ENCODE measurements at places on chromosomes 12 and 14.

DNA sequence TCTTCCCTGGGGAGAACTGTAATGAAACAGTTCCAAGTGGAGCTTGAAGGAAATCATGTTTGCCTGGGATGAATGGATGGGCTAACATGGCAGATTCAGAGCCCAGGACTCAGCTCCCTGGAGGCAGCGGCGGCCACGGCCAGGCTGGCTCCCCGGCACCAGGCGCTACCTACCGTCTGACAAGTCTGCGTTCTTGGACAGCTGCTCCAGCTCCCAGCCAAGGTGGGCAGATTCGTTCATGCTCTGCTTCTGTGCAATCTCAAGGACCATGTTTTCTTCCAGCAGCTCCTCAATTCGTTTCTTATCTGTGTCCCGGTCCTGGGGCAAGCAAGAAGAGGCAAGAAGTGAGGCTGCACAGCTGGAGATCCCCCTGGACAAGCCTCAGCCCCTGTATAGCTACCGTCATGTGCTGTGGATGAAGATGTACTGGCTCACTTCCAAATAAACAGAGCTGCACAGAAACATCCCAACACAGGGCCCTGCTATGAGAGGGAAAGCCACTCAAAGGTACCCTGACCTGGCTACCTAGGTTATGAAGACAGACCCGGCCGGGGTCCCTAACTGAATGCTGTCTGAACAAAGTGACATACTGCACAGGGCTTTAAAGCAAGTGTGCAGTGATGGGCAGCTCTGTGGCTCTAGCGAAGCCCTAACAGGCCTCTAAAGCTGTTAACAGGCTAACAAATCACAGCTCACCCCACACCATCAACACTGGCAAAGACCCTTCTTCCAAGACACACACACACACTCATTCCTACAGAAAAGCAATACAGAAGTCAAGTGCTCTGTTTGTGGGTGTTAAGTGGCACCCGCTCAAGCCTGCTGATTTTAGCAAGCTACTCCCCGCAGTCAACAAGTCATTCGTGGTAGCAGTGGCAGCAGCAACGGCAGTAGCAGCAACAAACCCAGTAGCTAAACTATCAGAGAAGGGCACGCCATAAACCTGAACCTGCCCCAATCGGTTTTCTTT lies 80.4 kb upstream of the GPR68 start:
- DNase-seq = no peak

GRCh38 chr14:103267226-103267910 lies 66.7 kb upstream of the EIF5 start:
- DNase-seq = no peak

DNA sequence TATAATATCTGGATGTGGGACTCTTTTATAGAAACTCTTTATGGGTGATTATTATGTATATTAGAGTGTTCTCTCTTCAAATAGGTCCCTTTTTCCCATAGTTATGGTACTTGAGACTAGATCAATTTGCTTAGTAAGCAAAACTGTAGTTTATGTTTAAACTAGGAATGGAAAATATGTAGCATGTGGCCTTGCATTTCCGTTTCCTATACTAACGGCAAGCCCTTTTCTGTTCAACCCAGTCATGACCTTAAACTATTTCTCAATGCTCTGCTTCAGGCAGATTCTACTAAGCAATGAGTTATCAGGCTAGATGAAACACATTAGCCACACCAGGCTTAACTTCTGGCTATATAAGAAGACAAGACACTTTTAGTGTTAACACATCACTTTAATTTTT lies 84.6 kb downstream of the OTOGL start:
- no peak for DNase-seq

DNA sequence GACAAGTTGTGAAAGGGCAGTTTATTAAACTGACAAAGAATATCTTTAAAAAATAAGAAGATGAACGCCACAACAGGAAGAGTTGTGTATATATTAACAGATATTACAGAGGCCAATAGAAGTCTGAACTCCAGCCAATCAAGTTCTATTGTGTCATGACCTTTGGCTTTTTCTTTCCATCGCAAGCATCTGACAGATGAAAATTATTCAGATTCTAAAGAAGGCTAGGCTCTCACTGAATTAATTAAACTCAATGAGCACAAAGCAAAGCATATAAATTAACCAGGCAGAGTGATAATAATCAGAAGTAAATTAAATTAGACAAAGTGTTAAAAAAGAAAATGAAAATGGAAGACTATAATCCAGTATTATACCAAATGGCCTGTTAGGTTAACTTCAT lies 62.0 kb upstream of the PYGL start:
- no peak for DNase-seq

GRCh38 chr14:61247935-61248334 lies 33.2 kb downstream of the TMEM30B start:
- no peak for DNase-seq

DNA sequence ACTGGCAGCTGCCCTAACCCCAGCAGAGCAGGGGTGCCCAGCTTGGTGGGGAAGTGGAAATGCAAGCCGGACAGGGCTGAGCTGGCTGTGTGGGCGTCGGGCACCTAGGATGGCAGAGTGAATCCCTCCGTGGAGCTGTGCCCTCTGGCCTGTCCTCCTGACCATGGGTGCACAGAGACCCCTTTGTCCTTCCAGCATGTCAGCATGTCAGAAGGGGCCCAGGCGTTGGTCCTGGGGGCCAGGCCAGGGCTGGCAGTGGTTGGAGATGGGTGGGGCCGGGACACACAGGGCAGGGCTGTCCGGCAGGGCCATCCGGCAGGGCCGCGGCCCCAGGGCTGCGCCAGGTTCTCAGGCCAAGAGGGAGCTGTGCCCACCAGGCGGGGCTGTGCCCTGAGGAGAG lies 8.8 kb upstream of the TEX22 start:
- DNase-seq = no peak

GRCh38 chr12:77122236-77122635 lies 56.9 kb upstream of the E2F7 start:
- no peak for DNase-seq

DNA sequence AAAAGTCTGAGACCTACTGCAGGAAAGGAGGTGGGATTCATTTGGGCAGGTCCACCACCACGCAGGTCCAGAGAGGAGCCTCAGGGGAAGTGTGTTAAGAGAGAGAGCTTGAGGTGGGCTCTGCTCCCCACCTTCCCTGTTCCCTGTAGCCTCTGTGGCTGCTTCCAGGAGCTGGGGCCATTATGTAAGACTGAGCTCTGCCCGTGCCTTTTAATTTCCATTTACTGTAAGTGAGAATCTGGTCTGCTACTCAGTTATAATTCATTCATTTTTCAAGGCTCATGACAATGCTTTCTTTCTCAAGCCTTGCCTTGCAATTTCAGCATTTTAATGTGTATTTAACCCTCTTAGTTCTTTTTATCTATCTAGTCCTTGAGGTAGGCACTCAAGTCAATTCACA lies 8.3 kb downstream of the SLC4A8 start:
- DNase-seq = no peak

DNA sequence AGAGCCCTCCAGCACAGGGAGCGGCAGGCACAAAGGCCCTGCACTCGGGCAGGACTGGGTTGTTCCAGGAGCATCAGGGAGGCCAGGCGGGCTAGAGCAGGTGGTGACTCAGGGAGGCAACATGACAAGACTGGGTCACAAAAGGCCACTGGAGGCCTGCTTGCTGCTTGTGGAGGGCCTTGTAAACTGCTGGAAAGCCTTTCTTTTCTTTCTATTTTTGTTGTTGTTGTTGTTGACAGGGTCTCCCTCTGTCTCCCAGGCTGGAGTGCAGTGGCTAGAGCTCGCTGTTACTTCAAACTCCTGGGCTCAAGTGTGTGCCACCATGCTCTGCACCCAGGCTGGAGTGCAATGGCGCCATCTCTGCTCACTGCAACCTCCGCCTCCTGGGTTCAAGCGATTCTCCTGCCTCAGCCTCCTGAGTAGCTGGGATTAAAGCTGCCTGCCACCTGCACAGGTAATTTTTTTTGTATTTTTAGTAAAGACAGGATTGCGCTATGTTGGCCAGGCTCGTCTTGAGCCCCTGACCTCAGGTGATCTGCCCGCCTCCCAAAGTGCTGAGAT lies 11.8 kb upstream of the RCOR1 start:
- DNase-seq = no peak

DNA sequence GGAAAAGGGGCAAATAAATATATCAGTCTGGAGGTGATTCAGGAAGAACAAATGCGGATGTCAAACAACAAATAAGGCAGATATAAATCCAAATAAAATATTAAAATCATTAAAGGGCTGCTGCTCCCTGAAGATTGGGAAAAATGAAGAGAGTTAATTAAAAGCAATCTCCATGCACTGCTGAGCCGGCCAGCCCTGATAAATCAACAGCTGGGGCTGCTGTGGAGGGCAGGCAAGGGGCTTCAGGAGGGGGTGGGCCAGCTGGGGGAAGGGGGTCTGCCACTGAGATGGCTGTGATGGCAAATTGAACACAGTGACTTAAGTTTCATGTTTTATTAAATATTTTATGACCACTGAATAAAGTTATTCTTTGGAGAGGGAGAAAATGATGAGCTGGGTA lies 12.4 kb downstream of the DPF3 start:
- DNase-seq = no peak

DNA sequence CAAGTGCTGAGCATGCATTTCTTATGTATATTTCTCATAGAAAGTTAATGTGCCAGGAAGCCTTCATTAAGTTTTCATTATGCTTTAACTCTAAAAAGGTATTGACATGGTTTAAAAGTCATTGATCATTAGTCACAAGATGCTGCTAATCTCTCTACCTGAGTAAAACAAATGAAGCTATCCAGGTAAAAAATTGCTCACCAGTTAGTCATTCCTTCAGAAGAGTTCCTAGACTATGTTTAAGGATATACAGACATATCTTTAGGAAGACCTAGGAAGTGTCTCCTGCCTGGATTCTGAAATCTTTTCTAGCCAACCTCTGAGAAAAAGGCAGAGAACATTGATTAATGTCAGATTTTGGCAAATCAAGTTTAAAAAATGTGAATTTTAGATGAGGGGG lies 274.2 kb downstream of the PDZRN4 start:
- DNase-seq = no peak

- DNase-seq = no peak
Observed at GRCh38 chr12:66453844-66454243, 151.6 kb downstream of the HELB start.

DNA sequence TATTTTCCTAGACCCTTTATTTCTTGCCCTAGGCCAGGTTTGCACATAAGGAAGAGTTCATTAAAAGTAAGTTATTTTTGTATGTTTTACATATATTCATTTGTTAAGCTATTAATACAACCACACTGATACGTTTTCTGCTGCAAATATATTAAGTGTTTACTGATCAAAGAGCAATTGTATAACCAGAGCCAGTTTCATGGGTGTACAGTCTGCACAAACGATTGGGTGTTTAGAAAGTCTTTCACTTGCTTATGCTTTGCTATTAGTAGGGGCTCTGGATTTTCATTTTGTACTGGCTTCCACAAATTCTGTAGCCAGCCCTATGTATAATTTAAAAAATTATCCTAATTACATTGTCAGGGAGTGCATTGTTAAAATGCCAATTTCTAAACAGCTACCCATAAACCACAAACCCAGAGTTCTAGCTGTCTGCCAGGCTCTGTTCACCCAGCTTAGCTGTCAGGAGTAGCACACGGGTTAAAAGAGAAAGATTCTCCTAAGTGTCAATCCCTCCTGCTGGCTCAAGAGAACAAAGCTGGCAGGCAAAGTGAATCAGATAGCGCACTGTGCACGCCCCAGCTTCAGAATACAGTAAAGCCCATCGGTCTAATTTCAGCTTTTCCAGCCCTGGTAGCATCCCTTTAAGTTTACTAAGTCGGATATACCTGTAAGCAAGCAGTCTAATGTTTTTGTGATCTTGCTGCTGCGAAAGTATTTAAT lies 151.0 kb upstream of the LMO3 start:
- no peak for DNase-seq

DNA sequence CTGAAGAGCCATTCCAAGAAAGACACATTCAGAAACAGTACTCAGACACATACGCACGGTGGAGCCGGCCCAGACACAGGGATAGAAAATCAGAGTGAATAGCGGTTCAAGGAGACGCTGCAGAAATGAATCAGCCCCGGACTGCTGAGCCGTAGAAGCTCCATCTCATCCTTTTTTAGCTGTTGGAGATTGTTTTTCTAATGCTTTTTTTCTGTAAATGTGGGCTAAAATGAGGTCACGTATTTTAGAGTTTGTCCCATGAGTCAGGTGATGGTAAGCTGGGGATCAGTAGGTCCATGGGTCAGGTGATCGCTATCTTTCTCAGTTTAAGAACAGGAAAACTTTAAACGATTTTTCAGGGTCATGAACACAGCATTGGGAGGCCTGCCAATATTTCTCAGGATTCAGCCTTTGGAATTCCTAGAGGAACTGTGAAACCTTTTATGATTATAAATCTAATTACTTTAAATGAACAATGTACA lies 202.4 kb downstream of the ITPR2 start:
- DNase-seq = no peak

GRCh38 chr14:99737451-99737951 lies 53.4 kb downstream of the CYP46A1 start:
- DNase-seq = no peak

- no peak for DNase-seq
Observed at GRCh38 chr12:2292560-2292959, 239.8 kb downstream of the CACNA1C start.

DNA sequence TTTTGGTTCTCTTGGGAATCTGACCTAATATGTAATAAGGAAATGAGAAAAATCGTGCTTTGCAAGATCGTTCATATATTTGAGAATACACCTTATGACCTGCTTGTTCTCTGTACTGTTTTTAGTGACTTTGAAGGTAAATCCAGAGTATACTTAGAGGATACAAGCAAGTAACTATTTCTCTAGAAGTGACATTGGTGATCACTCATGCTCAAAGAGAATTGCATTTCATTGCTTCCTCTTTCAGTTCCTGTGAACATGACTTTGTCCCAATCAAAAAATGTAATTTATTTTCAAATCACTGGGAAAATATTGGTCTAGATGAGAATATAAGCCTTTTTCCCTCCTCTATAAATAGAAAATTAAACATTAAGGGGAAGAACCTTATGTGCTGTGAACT lies 2.7 kb downstream of the KTN1 start:
- no peak for DNase-seq

DNA sequence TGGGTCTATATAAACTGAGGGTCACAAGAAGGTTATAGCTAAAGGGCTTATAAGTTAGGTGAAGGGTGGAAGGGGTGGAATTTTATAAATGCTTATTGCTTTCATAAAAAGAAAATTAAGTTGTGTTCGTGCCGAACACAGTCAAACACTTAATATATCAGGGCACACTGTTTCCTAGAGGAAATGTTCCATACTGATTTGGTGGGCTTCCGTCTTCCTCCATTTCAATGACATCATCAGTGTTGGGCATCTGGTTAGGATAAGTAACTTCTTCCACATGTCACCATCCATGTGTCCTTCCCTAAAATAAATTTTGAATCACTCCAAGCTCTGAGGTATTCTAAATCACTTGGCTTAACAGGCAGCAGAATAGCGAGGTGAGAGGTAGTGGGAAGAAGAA lies 466.4 kb downstream of the MED13L start:
- DNase-seq = no peak
